Neural crest cell (in vitro differentiated cells): ENCODE measurements at places on chromosomes 6 and 20.

DNA sequence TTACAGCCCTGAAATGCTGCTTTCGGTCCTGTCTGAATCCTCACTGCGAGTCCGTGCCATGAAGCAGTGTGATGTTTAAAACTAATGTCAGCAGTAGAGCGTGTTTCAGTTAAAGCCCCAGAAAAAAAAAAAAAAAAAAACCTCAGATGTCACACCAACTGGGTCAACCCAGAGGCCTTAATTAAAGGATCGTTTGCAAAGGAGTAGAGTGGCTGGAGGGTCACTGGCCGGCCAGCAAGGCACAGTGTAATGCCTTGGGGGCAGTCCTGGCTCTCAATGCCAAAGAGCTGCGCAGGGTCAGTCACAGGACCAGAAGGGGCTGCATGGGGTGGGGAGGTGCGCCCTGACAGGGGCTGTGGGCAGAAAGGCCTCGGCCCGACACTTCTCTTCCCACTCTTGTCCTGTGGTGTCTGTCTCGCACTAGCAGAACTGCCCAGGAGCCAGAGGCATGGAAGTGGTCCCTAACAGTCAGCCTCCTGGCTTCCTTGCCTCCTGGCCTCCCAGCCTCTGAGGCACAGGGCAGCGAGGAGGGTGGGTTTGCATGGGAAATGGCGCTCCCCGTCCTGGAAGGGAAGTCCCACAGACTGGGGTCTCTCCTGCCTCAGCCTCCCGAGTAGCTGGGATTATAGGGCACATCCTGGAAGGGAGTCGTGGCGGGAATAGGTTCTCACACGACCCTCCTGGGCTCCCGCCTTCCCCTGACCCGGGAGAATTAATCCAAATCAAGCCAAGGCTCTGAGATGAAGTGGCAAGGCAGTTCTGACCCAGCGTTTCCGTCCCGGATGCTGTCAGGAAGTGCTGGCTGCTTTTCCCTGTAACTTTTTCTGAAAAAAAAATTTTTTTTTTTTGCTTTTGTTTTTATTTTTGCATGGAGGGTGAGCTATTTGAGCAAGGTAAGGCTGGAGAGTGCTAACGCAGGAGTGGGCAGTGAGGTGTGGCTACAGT is 53.7 kb upstream of the MPC1 start:
- no peak for DNase-seq

DNA sequence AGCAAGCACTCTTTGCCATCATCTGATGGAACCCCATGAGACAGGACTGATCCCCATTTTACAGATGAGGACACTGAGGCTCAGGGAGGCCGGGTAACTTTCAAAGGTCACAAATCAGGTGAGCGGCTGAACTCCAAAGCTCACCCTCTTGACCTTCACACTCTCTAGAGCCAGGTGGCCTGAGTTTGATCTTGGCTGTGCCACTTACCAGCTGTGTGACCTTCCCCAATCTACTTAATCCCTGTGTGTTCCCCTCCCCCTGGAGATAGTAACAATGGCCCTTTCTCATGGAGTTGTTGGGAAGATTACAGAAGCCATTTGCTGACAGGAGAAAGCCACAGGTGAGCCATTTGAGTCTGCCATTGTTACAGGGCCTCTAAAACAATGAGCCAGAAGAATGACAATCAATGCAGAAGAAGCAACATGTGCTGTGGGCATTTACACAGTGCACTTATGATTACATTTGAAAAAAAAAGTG is 34.5 kb downstream of the BMP7 start:
- DNase-seq = no peak

GRCh38 chr6:22821664-22822320 is 252.4 kb downstream of the HDGFL1 start:
- no peak for DNase-seq

DNA sequence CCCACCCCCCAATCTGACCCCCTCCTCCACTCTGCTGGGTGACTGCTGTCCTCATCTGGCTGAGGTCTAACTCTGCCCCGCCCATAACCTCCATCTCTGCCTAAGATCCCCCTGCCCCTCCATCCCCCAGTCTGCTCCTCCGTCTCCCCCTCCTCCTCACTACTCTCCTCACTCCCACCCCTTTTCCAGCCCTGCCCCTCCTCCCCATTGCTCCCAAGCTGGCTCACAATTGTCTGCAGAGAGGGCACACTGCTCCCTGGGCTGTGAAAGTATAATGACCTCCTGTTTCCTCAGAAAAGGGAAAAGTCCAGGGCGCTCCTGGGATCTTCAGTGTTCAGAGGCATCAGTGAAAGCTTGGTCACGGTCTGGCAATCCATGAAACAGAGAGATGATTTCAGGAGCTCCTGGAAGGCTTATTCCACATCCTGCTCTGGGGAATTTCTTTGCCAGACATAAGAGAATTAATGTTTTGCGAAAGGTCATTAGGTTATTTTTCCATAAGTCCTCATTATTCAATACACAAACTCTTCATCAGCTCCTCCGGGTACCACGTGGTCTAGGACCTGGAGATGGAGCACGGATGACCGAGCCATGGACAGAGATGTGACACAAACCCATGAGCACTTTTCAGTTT is 21.5 kb downstream of the CST5 start:
- peak; percentile 16 for DNase-seq

- no peak for DNase-seq
Measured at GRCh38 chr6:130070792-130071191, 52.4 kb downstream of the L3MBTL3 start.

GRCh38 chr6:128295670-128296069 is 224.7 kb downstream of the PTPRK start:
- DNase-seq = no peak

- no peak for DNase-seq
Measured at GRCh38 chr6:16625291-16626265, 135.7 kb downstream of the ATXN1 start.

- DNase-seq = no peak
Measured at GRCh38 chr6:3744211-3744900, 7.2 kb downstream of the PXDC1 start.

DNA sequence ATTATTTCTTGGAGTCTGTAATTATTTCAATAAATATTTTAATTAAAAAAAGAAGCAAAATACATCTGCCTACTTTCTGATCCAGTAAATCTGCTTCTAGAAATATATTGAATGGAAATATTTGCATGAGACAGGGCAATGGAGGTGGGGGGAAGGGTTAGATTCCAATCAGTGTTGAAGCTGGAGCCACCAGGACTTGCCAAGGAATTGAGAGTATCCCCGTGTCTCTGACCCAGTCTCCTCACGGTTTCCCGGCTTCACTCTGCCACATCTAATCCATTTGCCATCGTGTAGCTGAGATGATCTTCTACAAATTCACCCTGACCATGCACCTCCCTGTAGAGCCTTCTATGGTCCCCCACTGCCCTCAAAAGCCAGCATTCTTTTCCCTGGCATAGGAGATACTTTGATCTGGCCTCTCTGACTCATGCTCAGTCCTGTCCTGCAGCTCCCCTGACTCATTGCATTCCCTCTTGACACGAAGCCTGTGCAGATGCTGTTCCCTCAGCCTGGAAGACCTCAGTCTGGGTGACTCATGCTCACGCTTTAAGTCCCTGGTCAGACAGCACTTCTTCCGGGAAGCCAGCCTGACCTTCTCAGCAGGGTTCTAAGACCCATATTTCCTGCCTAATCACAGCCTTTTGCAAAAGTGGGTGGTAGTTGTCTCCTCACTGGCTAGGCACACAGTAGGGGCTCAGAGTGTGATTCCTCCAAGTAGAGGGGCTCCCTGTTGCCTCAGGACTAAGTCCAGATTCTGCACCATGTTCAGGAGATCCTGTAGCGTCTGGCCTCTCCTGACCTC is 23.0 kb upstream of the FKBP1A start:
- no peak for DNase-seq

DNA sequence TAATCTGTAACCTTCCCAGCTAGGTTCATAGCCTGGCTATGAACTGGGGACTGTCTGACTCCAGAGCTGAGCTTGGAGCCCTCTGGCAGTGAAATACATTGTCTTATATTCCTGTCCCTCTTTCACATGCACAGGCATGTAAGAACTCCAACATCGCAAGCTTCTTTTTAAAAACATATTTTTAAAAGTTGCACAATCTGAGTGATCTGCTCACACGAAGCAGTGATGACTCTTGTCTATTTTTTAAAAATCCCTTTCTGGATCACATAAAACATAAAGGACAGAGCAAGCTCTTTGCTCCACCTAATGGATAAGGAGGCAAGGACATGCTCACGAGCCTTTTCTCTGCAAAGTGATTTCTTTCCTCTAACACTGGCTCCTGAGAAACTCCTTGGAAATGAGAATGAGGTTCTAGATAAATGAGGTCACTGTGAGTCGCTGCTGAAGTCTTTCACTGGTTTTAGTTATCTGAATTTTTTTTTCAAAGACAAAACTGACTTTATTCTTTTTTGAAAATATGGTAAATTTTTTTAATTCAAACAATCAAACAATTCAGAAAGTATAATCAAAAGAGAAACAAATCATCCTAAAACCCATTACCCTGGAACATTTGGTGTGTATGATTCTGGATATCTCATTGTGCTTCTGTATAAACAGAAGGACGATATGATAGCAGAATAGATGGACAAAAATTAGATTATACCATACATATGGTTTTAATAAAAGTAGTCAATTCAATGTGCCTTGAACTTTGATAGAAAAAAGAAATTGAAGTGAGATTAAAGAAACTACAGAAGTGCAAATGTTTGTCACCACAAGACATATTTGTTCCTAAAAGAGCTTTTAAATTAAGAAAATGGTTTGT is 30.8 kb downstream of the IL20RA start:
- no peak for DNase-seq

GRCh38 chr6:33410711-33411631 is at the start of gene PHF1:
TSS of gene PHF1 (plus strand) at chr6:33411014. CDS start at chr6:33412264, 1,250 bp downstream.
- DNase-seq = peak; percentile 51

GRCh38 chr6:12335717-12336116 is 45.6 kb downstream of the EDN1 start:
- DNase-seq = no peak

DNA sequence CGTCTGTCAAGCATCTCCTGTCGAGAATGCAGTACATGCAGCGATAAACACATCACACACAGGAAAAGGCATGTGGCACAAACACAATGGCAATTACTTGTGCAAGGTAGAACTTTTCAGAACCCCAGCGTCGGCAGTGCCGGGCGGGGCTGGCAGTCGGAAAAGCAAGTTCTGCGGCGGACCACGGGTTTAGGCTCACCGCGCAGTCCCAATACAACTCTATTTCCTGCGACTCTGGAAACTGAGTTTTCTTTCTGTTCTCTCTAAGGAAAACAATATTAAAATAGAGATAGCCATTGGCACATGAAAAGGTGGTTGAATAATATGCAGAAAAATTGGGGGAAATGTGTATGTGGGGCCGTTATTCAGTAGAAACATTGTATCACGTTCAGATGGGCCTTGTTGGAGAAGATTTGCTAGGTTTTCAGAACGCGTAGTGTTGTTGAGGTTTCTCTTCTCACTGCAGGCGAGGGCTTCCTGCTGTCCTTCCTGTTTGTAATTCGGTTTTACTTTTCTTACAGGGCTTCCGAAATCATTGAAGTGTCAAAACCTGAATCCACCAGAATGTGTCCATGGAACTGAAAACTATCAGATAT is 369.5 kb downstream of the THBS2 start:
- DNase-seq = no peak

DNA sequence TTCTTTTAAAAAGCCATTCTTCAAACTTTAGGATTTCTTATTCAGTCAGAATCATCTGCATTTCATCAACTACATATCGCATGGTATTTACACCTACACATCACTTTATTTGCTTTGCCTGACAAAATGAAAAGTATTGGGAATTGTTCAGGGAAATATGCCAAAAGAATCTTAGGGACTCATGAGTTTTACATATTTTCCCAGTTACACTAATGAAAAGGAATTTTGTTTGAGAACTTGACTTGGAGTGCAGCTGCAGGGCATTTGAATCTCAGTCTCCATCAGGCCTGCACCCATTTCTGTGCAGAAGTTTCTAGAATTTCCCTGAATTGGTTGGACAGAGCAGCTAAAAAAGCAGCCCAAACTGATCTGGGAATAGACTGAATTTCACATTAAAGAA is 65.3 kb downstream of the MTHFD1L start:
- DNase-seq = no peak

DNA sequence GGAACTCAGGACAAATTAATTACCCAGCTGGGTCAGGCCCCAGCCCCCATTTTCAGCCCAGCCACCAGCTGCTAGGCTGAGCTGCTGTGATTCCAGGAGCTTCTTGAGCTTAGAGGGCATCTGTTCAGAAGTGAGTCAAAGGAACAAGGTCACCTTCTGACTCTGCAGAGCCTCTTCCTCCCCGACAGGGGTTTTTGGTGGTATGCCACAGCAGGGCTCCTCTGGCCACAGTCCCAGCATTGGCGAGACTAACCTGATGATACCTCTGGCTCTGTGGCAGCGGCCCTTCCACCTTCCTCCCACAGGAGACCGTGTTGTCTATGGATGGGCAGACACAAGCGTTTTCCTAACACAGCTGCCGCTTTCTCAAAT is 39.7 kb downstream of the ZC3H12D start:
- DNase-seq = no peak

DNA sequence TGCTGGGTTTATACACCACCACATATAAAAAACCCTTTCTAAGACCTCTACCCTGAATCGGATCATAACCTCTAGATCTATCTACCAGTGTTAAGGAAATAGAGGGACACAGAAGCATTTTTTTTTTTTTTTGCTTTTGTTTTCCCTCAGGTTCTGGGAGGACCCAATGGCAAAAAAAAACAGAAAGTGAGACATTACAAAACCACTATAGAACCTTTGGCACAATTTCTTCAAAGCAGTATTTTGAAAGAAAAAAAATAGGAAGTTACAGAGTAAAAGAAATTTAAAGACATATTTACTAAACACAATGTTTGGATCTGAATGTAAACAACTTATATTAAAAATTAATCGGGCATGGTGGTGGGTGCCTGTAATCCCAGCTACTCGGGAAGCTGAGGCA is 1258.7 kb upstream of the GJE1 start:
- DNase-seq = no peak

GRCh38 chr6:4185846-4186245 is 50.5 kb upstream of the ECI2 start:
- no peak for DNase-seq

DNA sequence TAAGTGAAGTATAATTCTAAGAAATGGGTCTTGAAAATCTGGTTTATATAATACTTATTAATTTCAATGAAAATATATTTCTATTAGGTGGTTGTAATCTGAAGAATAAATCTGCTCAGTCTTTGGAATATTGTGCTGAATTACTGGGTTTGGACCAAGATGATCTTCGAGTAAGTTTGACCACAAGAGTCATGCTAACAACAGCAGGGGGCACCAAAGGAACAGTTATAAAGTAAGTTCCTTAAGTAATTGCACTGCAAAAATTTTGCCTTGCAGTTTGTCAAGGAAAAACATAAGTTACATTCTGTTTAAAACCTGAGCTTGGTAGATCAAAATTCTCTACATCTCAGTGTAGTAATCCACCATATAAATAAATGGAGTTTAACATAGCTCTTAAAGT is 106.0 kb downstream of the MYO6 start:
- peak; percentile 35 for DNase-seq

DNA sequence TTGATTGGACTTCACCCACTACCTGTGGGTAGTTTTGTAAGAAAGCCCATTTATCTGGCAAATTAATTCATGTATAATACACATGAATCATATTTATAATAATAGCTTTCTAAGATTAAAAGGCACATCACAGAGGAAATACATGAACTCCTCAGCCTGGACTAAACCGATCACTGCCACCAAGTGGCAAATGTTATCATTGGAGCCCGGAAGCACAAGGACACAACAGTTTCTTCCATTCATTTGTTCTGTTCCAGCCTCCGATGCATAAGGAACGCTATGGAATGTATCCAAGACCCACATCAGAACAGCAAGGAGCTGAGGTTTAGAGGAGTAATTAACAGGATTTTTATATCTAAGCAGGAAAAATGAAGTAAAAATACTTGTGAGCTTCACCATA is 13.9 kb upstream of the IPCEF1 start:
- DNase-seq = no peak
